ENCODE measurements at places on chromosomes 1 and 21.

DNA sequence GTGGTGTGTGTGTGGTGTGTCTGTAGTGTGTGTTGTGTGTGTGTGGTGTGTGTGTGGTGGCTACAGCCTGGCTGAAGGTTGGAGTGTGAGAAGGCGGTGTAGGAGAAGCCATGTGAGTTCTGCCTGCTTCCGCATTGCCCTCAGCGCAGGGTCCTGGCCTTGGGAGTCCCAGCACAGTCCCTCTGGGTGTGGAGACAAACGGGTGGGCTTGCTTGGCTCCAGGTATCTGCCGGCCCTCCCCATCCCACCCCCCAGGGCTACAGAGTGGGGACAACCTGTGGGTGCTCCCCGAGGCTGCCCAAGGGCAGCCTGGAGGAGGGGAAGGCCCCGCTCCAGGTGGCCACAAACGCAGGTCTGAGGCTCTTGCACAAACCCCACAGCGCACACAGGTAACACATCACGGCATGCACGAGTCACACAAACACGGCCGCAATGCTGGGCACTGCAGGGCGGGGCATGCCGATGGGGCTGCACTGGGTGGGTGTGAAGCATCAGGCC is 31.7 kb upstream of the ADARB1 start:
- DNase-seq, result no peak

DNA sequence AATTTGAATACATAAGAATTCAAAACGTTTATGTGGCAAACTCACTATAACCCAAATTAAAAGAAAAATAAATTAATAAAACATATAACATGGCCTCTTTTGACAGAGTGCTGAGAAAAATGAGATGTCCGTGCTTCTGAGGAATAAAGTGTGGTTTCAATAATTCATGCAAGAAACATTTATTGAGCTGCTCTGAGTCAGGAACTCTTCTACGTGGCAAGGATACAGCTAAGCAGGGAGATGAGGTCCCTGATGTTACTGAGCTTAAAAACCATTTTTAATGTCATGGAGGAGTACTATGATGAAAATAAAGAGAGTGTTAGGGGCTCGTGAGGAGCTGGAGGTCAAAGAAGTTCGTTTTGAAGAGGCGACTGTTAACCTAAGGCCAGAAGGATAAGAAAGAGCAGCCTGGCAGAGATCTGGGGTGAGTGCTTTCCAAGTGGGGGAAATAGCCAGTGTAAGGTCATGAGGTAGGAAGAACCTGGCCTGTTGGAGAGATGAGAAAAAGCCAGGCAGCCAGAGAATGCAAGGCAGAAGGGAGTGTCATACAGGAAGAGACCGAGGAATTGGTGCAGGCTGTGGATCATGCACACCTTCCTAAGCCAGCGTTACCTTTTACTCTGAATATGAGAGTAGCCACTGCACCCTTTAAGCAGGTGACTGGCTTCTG is 182.2 kb upstream of the DUSP10 start:
- DNase-seq, result no peak

GRCh38 chr1:193524616-193525015 is 338.2 kb upstream of the B3GALT2 start:
- no peak for DNase-seq

- DNase-seq, result no peak
Observed at GRCh38 chr1:215489771-215490565, 77.1 kb upstream of the KCTD3 start.

DNA sequence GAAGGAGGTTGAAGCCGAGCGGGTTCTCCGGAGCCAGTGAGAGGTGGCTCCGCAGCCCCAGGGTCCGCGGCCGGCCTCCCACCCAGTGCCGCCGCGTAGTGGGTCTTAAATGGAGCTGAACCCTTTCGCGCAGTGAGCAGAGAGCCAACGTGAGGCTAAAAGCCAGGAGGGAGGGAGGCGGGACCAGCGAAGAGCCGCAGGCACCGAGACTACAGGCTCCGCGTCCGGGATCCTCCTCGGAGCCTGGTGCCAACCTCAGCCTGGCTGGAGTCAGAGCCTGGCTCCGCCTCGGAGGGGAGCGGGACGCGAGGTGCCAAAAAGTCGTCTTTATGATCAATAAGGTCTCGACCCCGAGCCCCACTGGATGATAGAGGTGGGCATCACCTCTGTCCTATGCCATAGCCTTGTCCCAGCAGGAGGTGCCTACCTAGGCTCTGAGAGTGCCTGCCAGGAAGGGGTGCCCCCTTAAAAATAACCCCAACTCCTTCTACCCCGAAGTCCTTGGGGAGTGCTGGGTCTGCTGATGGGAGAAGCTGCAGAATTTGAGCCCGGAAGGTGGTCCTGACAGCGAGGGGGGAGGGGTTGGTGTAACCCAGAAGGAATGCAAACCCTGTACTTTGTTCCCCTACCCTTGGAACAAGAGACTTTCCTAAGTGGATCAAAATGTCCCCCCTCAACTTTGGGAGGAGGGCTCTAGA is 1.6 kb downstream of the IGSF21 start:
- DNase-seq, result no peak

DNA sequence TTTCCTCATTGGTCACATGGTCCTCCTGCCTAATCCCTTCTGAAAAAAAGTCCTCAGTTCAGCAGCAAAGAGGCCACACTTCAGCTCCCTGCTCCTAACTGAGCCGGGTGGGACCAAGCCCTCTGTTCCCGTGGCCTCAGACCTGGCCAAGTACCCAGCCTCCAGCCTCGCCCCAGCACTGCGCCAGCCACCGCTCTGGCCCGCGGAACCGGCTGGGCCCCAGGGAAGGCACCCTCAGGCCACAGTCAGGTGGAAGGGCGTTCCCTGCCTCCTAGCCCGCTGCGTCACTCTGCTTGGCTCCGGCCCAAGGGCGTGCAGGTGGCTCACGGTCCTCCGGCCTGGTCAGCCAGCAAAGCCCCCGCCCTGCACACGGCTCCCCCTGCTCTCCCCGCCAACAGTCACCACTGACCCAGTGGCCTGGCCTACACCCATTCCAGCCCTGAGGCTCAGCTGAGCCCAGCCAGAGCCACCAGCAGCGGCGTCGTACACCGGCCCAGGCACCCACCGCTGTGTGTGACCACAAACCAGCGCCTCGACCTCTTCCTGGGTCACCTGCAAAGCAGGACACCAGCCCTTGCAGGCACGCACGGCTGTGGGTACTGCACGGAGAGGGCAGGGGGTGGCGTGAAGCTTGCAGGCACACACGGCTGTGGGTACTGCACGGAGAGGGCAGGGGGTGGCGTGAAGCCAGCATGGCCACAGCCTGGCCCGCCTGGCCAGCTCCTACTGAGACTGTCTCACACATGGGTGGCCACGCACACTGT is 19.4 kb downstream of the NADK start:
- DNase-seq, result peak; percentile 69

DNA sequence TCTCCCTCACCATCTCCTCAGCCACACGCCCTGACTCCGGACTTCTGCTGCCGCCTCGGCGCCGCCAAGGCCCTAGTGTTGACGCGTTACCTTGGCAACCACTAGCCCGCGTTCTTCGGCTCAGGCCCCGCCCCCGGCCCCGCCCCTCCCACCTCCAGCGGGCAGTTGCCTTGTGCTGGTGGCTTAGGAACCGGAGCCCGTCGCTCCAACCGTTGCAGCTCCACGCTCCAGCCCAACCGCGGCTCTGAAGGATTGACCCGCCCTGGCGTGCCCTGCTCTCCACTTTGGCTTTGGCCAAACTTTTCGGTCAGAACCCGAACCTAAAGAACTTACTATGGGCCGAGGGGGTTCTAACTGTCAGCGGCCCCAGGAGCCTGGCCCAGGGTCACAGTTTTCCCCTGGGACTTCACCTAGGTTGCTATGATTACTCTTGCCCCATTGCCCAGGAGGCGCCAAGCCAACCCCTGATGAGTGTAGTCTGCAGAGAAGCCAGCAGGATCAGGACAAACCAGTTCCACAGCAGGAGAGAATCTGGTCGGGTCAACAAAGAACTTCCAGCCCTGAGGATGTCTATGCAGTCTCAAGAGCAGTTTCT is at the start of gene CFAP45:
TSS of gene CFAP45 (minus strand) at position 80 of the 595 bp plus-strand sequence. CDS start at position 13, 67 bp downstream.
- DNase-seq, result no peak

- DNase-seq, result no peak
Observed at GRCh38 chr1:72524021-72524420, 241.7 kb upstream of the NEGR1 start.

DNA sequence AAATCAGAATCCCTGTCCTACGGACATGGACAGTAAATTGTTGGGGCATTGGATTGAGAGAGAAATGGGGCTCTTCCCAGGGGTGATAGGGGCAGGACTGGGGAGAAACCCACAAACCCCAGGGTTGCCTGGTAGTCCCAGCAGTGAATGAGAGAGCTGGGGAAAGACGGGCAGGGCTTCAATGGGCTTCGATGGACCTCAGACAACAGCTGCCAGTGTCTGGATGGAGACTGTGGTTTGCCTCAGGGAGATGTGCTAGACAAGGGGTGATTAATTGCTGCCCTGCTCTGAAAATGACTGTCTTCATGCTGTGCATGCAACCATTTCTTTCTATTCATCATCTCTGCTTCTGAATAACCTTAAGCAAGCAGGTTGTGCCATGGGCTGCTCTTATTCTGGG is 7.4 kb downstream of the GPR25 start:
- DNase-seq, result no peak

DNA sequence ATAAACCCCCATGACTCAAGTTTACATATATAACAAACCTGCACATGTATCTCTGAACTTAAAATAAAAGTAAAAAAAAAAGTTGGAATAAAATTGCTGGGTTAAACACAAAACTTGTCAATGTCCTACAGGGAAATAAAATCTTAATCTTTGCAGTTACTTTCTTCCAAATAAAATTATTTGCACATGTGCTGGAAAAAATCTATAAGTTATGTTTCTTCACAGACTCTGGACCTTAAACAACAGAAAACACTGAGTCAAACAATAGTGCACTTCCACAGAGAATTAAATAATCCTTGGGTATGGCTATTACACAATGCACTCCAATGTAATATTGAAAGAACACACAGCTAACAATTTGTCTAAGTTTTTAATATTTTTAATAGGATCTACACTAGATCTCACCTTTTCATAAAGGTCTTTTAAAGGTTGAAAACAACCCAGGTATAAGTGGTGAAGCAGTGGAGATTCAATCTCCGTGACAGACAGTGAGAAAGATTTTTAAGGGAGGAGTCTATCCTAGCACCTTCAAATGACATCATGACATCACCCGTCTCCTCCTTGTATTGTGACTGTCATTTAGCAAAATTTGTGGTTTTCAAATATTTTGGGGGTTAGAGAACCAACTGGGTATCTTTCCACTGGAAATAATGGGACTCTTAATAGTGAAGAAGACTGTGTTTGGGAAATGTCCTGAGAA is 25.2 kb upstream of the FGGY start:
- no peak for DNase-seq

GRCh38 chr1:89540406-89540970 is 15.9 kb downstream of the LRRC8B start:
- DNase-seq, result no peak
